NCI-H526 (cell line): ENCODE measurements at places on chromosomes 3 and 15.

DNA sequence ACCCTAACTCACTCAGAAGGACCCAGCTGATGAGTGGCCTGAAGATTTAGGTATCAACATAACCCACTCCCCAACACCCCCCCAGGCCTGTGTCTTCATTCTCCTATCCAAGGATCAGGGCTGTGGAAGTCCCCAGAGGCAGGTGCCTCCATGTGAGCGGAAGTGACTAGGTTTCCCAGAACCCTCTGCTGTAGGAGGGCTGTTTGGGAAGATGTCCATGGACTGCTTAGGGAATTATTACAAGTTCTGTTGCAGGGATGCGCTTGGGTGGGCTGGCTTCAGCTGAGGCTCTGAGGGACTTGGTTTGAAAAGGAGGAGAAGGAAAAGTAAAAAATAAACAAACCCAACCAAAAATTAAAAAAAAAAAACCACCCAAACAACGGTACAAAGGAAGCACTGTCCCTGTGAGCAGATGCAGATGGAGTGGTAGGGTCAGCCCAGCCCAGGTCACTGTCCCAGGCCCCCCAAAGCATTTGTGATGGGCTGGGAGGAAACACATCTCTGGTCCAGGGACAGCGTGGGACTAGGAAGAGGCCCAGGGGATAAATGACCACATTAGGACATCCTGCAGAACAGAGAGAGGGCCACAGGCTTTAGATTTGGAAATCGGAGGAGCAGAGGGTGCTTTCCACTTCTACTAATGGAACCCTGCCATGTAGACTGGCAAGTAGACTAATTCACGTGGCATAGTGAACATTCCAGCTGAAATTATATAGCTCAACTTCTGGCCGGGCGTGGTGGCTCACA, 12.2 kb upstream of the APOD start:
- no peak for DNase-seq

DNA sequence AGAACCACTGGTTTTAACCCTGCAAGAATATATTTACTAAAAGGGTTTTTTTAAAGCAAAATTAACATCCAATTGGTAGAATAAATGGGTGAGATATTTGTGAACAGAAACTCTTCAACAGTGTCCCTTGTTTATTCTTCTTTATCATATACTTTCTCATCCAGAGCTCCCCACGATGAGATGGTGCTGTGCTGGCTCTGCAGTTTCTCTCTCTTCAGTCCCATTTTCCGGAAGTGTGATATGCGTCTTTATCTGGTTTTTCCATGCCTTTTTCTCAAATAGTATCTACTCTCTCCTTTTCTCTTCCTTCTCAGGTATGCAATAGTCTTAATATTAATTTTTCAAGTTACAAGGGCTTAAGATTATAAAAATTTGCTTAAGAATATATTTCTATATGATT, 1.5 kb downstream of the EAF2 start:
- DNase-seq, result no peak

DNA sequence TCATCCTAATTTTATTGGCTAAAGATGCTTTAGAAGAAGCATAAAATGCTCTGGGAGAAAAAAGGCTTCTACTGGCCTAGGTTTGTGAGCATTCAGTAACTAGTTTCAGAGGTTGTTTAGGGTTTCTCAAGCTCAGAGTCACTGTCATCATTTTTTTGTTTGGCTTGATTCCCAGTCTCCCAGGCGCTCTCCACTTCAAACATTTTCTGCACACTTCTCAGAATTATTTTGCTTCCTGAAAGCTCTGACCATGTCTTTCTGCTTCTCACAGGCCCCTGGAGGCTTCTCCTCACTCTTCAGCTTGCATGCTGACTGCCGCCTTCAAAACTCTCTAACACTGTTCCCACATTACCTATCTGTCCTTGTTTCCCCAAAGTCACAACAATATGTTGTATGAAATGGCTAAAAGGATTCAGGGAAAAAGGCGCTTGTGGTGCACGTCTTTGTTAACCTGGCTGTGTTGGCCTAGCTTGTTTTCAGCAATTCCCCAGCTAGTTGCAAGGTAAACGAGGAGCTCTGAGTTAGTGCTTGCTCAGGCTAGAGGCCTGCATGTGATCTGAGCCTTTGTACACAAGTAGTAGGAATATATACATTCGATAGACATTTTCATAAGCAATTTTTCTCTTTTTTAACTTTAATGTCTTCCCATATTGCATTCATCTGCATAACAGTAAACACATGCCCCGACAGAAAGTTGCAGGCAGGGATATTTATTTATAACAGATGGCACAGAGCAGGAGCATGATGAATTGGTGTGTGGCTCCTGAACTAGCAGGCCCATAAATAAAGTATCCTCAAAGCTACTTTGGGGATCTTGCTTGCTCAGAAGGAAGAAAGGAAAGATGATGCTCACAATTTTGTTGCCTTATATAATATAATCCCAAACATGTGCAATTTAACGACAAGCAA, 129.2 kb upstream of the DPH6 start:
- DNase-seq, result no peak

DNA sequence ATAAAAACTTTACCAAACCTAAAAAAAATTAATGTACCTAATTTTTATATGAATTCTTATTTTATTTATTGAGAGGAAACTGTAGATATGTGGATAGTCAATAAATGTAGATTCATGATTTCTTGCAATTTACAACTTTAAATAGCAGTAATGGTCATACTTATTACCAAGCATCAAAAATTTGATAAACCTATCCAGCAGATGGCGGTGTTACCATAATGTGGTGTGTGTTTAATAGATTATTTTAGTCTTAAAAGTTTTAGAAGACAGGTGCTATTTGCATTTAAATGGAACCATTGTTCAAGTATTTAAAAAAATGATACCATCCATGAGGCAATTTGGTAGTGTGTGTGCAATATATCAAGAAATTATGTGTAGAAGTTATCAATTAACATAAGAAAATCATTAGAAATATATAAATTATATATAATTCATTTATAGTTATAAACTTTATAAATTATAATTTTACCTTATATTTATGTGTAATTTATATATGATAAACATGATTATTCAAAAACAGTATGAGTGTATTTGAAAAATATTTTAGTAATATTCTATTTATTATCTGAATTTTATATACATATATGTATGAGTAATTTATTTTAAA, 176.0 kb upstream of the BCHE start:
- DNase-seq, result peak; percentile 6

DNA sequence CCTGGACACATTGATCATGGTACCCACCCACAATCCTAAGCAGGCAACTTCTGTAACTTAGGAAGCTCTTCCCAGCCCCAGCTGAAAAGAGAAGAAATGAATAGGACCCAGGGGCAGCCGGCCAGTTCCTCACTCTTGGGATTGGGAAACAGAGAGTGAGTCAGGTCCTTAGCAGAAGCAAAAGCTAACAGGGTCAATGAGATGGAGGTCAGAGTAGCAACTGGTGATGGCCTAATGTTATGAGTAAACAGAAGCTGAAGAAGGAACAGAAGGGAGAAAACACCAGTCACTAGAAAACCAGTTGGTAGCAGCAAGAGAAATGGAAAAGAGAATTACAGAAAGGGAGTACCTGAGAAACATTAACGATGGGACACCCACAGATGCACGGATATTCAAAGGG, 20.0 kb downstream of the RIOX2 start:
- DNase-seq, result no peak

DNA sequence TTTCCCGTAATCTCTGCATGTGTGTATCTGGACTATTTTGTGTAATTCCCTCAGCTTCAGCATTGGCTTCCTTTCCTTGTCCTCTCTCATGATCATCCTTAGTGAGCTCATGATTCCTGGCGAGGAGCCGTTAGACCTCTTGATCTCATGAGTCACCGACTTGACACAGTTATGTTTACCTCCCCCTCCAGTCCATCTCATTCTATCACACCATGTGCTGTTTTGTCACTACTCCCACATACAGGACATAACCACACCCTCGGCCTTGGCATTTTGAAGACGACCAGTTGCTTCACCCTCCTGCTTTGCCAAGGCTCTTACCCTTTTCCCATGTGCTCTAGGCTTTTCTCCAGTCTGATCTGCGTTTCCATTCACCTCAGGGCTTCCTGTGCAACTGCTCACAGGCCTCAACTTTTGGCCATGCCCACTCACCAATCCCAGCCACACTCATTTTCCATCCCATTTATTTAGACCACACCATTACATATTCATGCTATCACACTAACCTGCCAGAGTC, 41.5 kb downstream of the CP start:
- no peak for DNase-seq

GRCh38 chr3:24199775-24200247, 254.7 kb downstream of the NR1D2 start:
- DNase-seq, result no peak

DNA sequence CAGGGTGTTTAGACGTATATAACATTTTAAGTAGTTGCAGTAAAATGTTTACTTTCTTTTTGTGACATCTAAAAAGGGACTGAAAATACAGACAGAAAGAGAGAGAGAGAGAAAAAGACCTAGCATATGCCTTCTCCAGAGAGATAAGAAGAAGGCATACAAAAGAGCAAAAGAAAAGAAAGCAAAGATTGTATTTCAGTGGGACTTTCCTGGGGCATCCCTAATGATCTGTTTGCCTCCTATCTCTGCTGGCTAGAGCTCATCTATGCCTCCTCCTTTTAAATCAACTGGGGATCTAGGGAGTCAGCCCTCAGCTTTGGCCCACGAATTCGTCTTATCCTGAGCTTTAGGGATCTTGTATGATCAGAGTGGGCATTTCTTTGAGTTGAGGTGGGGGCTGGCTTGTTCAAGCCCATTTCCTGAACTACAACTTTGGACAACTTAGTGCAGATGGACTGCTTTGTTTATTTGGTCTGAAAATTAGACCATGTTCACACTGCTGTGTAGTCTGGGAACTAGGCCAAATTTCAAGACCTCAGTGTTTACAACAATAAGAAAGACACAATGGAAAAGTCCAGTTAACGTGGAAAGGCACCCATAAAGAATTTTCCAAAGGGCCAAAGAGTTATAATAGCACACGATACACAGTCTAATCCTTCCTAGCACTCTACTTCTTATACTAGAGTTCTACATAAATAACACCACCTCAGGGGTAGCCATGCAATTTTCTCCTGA, 61.0 kb downstream of the ATP8B4 start:
- no peak for DNase-seq

DNA sequence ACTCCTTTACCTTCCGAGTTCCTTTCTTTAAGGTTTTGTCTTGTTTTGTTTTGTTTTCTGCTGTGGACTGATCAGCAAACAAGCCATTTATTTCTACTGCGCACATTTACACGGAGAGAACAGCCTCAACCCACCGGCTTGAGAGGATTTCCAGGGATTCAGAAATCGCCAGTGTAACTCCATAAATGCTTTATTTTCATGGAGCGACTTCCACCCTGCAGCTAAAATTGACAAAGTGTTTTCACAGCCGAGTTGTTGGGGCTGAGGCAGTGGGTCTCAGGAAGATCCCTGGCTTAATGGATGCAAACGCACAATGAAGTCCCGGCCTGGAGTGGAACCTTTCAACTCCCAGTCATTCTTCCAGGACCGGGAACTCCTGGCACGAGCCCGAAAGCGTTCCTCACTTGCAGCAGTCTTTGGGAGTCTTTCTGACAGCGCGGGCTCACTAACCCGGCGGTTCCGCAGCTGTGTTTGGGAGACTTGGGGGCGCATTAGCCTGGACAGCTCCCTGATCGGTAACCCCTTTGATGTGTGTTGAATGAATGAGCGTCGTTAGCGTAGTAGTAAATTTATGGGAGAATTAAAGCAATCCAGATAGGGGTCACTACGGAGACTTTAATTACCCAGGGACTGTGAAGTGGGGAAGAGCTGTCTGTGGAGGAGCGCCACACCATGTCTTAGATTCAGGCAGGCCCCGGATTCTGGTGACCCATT, 785 bp upstream of the MYRIP start:
- DNase-seq, result peak; percentile 77

DNA sequence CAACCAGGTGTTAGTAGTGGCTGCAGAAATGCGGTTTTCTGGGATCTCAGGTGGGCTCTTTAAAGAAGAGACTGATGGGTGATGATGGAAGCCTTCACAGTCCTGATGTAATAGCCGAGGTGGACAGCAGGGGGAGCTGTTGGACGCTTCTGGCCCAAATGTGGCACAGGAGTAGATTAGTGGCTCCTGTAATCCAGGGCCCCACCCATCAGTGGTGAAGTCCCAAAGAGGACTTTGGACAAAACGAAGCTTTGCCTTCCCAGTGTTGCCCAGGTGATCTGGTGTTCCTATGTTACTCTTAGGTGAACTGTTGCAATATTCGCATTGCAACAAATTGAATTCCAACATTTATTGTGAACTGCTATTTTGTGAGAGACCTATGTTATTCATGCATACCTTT, 31.8 kb upstream of the MYZAP start:
- DNase-seq, result peak; percentile 79

DNA sequence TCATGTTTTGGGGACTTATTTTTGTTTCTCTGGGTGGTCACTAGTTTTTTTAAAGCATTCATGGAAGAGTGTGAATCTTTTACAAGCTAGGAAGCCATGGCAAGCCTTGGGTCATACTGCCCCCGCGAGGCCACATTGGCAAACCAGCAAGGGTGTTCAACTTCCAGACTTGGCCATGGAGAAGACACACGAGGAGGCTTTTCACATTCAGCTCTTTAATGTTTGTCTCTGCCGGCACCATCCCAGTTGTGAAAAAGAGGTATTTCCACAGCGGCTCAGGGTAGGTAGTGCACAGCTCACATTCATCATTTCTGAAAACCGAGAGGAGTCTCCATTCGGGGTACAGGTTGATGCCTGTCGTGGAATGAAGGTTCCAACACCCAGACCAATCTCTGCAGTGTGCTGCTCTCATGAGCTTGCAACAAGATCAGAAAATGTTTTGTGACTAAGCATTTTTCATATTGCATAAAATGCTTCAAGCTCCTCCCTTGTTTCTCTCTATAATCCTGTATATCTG, 7.7 kb downstream of the CCR5 start:
- no peak for DNase-seq

GRCh38 chr15:39781147-39781966, 1.3 kb downstream of the FSIP1 start:
- DNase-seq, result no peak

DNA sequence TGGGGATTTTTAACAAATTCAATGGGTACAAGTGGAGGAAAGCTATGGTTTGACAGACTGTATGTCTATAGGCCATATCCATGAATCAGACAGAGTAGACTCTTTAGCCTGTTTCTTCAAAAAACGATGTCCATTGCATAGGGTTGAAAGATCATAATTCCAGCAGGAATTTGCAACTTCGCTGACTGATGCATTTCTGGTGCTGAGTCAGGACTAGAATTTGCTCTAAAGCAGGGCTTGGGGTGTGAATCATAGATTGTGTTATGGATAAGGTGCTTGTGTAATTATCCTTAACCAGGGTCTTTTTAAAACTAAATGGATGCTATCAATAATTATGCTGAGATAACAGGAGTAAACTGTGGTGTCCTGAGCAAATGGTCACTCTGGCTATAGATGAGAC, 200.4 kb upstream of the TBC1D5 start:
- DNase-seq, result no peak

DNA sequence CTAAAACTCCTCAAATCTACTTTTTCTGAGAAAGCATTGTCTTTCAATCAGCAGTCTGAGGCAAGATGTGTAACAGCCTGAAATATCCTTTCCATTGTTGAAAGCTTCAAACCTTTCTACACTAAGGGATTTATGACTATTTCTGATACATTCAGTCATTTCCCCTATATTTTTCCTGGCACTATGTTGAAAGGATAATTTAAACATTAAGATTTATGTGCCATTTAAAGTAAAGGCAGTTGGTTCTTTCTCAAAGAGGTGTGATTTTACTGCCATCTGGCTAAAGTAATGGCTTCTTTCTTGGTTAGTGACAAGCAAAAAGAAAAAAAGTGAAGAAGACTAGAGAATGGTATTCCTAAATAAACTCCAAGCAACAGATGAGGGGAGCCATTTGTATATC, 249.6 kb upstream of the COL8A1 start:
- no peak for DNase-seq

- DNase-seq, result no peak
Measured at GRCh38 chr15:29142129-29142747, 127.4 kb downstream of the NSMCE3 start.

GRCh38 chr3:136196064-136196400, at the start of gene MSL2:
Gene MSL2, minus strand, starts transcription at chr3:136196335. Its CDS starts 1,222 bp downstream, at chr3:136195113.
- no peak for DNase-seq
